Stimulated activated CD4-positive, alpha-beta T cell treated with anti-CD3 and anti-CD28 coated beads, Interleukin-12 subunit alpha, Interleukin-12 subunit beta, amount 100 ng/mL, for 48 hours (primary cell): ENCODE measurements at places on chromosomes 7 and 10.

DNA sequence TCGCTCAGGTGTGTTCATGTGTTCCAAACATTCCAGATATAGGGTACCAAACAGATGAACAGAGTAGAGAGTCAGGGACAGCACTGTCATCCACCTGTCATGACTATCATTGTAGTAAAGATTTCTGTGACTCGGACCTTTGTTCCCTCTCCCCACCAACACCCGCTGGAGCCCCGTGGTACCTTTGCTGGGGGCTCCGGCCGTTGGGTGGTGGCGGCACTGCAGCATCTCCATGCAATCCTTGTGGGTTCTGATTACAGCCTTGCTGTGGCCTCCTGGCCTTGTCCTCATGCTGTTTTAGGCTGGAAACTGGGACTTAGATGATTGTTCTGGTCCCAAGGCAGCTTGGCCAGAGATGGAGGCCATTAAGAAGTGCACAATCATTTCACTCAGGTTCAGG lies 247.3 kb downstream of the SKAP2 start:
- no peak for DNase-seq

DNA sequence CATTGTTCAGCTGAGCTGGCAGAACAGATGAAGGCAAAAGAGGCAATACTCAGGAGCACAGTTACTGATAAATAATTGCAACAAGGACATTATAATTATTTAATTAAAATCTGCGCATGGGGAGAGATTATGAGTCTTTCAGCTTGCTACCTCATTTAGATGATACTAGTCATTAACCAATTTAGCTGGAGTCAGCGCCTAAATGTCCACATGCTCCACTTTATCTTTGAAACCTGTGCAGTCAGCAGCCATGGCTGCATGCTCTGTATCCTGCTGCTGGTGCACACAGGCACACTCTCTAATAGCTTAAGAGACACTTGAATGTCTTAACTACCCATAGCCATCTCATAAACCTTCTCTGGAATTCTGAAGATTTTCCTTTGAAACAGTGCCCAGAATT lies 196.8 kb downstream of the PPP1R3A start:
- DNase-seq = no peak

DNA sequence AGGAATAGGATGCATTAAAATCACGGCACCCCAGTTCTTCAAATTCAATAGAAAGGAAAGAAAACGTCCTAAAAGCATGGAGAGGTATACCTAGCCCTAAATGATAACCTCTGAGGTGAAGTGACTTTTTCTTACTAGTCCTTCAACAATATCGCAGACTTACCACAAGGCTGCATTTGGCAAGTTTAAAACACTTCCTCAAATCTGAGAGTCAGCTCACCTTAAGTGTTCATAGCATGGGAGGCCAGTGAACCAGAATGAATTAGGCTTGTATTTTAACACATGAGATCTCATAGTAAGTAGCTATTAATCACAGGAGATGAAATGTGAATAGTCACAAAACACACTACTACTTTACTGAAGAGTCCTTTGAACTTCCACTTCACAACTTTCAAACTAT lies 124.2 kb downstream of the RNF32 start:
- no peak for DNase-seq

DNA sequence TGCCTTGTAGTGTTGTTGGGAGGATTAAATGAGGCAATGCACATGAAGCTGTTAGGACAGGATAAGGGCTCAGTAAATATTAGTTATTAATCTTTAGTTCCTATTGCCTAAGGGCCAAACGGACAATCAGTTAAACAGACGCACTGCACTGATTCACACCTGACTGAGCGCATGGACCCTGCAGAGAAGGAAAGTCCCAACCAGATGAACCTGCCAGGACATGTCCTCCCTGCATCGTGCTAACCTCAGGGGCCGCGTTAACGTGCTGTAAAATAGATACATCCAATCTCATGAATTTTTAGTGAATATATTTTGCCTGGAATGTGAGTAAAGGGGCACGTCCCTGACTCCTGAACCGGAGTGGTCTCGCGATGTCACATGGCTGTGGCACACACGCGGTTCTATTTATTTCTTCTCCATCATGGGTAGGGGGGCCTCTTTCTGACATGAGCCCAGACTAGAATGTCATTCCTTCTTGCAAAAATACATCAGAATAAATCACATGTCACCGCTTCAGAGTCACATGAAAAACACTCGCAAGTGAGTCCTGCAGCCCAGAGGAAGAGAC lies 12.3 kb downstream of the ADARB2 start:
- DNase-seq = no peak

DNA sequence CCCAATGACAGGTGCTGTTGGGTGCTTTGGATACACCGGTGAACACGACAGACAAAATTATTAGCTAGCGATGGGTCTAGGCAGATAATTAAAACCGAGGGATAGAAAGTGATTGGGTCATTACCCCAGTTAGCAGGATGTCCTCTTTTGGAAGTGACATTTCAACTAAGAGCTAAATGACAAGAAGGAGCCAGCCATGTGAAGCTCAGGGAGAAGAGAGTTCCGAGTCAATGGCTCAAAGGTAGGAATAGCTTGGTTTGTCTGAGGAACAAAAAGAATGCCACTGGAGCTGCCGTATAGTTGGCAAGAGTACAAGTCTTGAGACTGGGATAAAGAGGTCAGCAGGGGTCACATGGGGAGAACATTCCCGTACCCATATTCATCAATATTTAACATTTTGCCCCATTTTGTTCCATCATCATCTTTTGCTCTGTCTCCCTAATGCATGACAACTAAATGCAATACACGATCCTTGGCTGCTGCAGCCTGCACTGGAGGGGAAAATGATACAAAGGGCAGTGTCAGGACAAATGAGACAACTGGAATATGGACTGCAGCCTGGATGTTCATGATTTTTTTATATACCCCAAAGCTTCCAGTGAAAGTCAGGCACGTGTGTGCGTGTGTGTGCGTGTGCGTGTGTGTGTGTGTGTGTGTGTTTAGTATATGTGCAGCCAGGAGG lies 115.7 kb downstream of the ICA1 start:
- DNase-seq = no peak

DNA sequence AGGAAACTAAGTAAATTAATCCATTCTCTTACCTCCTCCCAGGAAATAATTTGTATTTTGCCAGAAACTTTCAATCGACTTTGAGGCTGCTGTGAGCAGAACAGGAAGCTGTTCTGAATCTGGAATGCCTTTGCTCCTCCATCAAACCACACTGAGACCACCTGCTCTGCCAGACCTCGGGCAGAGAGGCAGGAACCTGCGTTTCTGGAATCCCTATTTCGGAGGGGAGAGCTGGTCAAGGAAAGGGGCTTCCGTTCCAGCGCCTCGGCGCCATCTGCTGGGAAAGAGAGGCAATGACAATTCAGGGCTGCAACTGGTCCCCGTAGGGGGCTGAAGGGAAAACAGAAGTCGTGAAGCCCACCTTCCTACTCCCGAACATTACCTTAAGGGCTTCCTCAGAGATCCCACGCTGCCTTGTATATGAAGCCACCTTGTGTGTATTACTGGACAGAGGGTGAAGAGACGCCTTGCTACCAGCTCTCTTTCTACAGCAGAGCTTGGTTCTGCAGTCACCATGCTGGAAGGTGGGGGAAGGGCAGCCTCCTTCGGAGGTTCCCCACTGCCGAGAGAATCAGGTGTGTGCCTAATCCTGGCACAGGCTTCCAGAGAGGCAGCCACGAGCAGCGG lies 31.2 kb downstream of the ZNF467 start:
- peak; percentile 61 for DNase-seq

DNA sequence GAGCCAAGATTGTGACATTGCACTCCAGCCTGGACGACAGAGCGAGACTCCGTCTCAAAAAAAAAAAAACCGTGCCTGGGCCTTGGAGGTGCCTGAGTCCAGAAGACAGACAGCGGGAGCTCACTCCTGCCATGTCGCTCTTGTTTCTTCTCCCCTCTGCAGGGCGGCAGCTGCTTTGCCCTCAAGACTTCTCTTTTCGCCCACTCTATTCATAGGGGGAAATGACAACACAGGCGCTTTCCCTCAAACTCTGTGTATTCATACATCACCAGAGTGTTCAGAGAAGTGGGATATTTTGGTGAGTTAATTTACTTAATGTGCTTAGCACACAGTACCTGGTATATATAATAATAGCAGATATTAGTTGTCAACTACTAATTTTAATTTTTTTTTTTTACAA lies 44.5 kb downstream of the FOXK1 start:
- DNase-seq = no peak

DNA sequence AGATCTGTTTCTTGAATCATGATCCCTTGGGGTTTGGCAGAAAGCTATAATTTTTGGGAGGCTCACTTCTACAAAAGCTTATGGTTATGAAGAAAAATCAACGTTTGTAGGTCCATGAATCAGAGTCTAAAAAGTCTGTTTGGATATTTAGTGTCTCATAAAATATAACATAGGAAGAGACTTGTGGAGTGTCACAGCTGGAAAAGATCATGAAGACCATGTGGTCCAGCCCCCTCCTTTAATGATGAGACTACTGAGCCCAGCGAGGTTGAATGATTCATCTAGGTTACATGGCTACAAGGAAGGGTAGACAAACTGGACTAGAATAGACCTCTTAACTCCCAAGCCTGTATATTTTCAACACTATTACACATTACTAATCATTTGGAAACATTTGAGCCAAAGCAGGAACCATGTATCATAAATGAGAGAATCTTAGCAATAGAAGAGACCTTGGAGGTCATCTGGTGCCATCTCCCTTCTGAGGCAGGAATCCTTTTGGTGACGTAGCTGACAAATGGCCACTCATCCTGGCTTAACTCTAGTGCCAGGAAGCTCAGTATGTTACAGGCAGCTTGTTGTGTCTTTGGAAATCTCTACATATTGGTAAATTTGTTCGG lies 152.5 kb downstream of the CREB5 start:
- DNase-seq = no peak

DNA sequence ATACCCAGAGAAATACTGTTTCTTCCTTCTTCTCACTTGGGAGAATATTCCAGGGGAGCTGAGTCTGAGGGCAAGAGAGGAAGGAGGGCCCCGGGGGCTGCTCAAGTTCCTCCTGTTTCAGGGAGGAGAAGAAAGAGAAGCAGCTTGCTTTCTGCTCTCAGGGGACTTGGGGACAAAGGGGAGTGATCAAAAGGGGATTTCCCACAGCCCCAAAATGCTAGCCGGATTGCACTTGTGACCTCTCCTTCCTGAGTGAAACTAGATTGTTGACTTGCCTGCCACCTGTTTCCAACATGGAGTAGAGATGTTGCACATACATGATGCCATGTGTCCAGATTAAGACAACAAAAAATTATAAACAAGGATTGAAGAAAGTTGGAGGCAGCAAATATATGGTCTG lies 28.7 kb upstream of the PDCD4 start:
- peak; percentile 28 for DNase-seq

DNA sequence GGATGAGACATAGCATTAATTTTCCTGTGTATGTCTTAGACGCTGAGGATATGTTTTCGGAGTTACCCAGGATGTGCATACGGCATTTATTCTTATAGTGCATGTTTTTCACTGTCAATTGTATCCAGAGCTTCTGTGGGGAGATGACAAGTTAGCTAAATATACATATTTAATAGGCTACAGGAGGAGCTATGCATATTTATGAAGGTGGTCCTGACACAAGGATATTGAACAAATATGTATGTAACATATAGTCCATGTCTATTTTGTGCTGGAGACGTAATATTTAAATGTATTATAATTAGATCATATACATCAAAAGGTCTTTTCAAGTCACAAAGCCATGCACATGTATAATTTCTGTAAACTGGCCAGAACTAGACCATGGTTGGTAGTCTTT lies 16.0 kb downstream of the IL6 start:
- DNase-seq = no peak

GRCh38 chr10:34169677-34170076 lies 645.4 kb downstream of the PARD3 start:
- no peak for DNase-seq

GRCh38 chr10:127813290-127813689 lies 76.3 kb downstream of the FOXI2 start:
- DNase-seq = no peak

DNA sequence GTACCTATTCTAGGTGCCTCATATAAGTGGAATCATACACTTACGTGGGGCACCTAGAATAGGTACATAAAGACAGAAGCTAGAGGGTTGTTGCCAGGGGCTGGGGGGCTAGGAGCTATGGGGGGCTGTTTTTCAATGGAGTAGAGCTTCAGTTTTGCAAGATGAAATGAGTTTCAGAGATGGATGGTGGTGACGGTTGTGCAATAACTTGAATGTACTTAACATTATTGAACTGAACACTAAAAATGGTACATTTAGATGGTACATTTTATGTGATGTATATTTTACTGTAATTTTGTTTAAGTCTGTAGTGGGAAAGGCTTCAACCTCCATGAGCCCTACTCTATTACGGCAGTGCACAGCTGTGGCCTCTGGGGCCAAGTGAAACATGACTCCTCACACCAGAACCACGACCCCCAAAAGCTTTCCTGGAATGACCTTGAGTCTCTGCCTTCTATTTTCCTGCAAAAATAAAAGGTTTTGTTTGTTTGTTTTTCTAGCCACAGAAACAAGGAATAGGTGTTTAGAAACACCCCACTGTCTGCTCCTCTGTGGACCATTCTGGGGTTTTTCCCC lies 147.3 kb upstream of the PLXNA4 start:
- DNase-seq = no peak

GRCh38 chr10:132402781-132403241 lies 5.8 kb downstream of the PWWP2B start:
- no peak for DNase-seq

DNA sequence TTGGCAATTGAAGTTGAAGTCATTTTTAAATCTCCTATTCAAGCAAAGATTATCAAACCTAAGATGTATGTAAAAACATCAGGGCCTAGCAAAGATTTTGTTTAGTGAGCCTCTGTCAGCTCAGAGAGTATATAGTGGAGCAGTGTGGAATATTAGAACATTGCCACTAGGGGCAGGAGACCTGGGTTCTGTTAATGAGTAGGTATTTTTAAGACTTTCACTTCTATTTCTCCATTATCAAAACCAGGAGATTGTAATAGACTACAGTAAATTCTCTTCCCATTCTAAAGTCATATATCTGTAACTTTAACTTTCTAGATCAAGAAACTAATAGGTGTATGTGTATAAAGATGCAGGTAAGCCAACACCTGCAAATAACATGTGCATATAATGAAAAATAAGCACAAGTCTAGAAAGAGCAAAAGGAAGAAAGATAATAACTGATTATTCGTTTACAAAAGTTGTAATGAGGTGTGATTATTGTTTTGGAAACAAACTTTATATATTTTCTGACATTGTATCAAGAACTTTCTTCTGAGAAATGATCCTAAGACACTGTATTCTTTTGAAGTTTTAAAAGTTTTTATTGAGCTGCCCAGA lies 64.4 kb downstream of the KCND2 start:
- no peak for DNase-seq

- no peak for DNase-seq
Measured at GRCh38 chr10:80909254-80909653, 371.6 kb downstream of the SH2D4B start.

DNA sequence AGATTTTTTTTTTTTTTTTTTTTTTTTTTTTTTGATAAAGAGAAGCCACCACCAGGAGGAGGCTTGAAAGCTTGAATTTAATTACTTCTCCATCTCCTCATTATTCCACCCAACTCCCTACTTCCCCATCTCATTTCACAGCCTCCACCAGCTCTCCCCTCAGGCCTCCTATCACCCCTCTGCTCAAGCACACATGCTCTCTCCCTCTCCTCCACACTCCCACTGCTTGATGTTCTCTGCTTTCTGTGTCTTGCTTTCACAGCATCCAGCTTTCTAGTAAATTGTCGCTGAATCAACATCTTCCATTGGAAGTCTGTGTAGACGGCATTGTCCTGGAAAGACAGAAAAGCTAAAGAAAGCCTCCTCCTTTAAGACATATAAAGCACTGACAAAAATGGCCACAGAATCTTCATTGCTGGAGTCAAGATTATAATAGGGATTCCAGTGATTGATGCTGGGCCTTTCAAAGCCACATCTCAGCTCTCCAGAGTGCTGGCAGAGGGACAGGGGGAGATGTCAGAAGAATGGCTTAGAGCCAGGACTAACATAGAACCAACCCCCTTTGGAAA lies 58.3 kb downstream of the DOCK4 start:
- no peak for DNase-seq
